ENCODE measurements at places on chromosomes 3 and 15.

DNA sequence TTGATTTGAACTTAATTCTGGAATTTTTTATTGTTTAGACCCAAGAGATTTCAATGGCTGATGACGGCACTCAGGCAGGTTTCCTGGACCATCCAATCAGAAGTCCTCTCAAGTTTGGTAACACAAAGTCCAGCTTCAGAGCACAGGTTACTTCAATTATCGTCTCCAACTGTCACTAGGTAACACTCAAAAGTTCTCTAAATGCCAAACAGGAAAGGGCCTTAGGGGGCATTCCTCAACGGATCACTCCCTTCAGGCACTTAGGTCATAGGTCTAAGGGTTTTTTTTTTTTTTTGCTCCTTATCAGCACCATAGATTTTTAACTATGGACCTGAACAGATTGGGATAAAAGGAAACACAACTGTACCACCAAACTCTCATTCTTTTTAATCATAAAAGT lies 85.8 kb downstream of the MEIS2 start:
- no peak for DNase-seq

DNA sequence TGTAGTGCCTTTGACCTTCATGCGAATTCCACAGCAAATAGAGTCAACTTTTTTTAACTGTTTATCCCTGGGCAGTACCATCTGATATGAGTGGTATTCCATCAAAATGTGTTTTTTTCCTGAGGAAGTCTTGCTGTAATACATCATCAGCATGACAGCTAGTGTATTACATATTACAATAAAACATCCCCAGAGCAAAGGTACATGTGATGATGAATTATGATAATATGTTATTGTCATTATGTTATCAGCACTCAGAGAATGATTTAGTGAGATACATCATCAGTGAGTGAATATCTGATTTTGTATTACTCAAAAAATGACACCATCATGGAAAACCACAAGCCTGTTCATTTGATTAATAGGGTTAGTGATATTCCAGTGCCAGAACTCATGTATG lies 69.7 kb upstream of the ARL6 start:
- DNase-seq, result no peak

DNA sequence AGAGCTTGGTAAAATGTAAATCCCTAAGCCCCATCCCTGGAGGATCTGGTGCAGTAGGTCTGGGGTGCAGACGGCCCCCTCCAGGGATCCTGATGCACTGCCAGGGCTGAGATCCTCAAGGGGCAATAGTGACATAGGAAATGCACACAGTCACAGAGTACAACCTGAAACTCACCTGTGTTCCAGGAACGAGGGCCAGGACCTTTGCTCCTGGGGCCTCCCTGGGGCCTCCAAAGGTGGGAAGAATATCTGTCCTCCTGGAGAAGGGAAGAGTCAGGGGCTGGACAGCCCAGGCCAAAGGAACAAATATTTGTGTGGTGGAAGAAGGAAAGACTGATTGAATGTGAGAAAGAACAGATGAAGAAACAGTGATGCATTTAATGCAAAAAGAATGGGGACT lies 9.5 kb downstream of the SSUH2 start:
- DNase-seq, result no peak

- DNase-seq, result no peak
These were observed 425.3 kb upstream of the CBLB start for GRCh38 chr3:106294121-106294520.

- DNase-seq, result no peak
These were observed 7.6 kb upstream of the SLC12A8 start for GRCh38 chr3:125220183-125220582.

DNA sequence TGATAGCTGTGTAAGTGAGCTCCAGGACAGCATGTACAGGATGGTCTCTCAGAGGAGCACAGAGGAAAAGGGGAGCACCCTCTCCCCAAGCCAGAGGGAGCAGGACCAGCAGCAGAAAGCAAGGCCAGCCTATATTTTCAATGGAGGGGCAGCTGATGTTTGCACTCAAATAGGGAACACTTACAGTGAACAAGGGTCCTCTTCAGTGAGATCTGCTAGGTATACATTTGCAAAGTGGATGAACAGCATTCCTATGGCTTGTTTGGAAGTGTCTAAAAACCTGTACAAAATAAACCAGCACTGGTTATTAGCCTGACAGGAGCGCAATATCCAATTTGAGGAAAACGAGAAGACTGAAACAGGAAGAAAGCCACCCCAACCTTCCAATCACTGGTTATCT lies 17.6 kb upstream of the MUSTN1 start:
- DNase-seq, result no peak

Measured in AG04449 (cell line).